Cardiac fibroblast (primary cell): ENCODE measurements at places on chromosomes 3 and 15.

DNA sequence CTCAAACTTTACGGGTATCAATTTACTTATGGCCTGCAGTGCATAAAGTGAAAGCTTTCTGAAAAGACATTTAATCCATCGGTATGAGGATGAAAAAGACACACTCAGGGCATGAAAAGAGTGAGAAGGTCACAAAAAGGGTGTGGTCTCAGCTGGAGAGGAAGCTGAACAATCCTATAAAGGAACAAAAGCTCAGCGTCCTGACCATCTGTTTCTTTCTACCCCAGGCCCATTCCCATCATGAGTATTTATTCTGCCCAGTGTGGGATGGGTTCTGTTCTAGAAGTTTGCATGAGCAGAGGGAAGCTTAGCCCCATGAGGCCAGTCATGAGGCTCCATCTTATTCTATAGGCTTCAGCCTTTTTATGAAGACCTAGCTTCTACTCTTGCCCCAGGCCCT lies 144.6 kb downstream of the LPP start:
- no peak for DNase-seq

- peak; percentile 98 for DNase-seq
Observed at GRCh38 chr3:126355777-126356372, 1.3 kb downstream of the KLF15 start.

DNA sequence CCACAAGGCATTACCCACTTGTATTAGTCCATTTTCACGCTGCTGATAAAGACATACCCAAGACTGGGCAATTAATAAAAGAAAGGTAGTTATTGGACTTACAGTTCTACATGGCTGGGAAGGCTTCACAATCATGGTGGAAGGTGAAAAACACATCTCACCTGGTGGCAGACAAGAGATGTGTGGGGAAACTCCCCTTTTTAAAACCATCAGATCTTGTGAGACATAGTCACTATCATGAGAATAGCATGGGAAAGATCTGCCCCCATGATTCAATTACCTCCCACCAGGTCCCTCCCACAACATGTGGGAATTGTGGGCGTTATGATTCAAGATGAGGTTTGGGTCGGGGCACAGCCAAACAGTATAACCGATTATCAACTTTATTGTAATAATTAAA lies 17.0 kb upstream of the CMC1 start:
- DNase-seq = no peak

- DNase-seq = no peak
Observed at GRCh38 chr3:196609805-196610515, 29.5 kb upstream of the NRROS start.

DNA sequence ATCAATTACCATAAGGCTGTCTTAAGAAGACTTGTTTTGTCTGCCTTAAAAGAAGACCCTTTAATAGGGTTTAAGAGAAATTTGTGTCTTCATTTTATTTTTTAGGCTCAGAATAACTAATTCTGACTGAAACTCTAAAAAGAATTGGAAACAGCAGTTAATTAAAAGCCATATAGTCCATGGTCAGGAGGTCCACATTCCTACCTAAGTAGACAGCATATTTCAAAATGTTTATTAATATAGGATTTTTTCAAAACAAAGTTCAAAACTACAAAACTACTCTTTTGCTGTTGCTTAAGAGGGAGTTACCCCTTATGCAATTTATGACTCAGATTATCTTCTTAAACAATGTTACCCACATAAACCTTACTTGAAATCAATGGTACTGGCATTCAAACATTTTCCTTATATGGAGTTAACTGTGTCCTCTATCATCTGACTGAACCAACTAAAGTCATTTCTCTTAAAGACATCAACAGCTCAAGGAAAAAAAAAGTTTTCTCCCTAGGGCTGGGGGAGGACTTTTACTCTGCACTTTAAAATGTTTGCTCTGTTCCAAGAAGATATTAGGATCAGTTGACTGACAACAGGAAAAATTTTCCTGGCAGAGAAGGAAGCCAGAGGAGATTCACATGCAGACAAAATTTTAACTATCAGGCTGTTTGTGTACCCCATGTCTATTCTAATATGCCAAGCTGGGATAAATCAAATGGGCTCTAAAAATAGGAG lies 56.8 kb upstream of the NANOGP8 start:
- DNase-seq = peak; percentile 92

DNA sequence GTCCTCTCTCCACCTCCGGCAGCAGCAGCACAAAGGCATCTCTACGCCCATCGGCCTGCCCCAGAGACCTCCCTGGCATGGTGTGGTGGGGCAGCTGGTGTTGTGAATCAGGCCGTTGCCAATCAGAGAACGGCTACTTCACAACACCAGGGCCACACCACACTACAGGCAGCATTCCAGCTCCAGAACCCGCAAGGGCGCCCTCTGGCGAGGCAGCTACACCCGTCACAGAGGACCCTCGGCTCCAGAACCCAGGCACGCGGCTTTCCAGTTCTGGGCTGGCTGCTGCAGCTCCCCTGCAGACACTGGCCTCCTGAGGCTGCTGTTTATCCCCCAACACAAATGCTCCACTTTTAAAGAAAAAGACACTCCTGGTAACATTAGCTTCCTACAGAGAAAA lies 127.5 kb upstream of the TOPAZ1 start:
- DNase-seq = peak; percentile 15

GRCh38 chr3:89649431-89649830 lies 542.0 kb downstream of the EPHA3 start:
- DNase-seq = no peak

GRCh38 chr3:5348229-5348902 lies 160.9 kb downstream of the EDEM1 start:
- DNase-seq = no peak

DNA sequence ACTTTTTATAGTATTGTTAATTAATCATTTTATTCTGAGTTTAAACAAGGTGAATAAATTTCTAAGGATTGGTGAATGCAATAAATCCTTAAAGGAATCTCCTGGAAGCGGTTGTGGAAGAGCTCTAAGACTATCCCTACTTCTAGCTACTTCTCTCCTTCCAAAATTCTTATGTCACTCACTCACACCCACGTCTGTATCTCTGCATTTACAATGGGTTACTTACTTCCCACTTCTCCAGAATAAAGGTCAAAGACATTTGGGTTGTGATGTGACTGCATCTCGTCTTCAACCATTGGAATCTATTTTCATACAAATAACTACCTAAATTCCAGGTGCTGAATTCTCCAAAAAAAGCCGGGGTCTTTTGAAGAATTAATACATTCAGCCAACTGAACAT lies 234.2 kb upstream of the MDFIC2 start:
- DNase-seq = no peak

GRCh38 chr3:72658466-72659100 lies 189.7 kb downstream of the SHQ1 start:
- no peak for DNase-seq

- peak; percentile 99 for DNase-seq
Observed at GRCh38 chr3:172153335-172153861, 114.0 kb downstream of the FNDC3B start.

DNA sequence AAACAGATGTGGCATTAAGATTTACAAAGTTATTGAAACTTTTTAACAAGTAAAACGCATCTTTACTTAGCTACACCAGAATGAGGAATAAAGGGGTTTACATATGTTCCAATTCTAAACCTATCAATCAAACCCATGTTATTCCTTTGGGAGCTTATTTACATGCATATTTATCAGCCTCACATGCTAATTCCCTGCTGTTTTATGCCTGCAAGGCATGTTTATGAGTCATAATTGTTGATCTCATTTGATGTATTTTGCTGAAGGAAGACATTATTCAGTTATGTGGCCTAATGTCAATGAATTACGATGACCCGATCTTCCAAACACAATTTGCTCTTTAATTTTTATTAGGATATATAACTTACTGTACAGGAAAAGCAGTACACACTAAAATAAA lies 272.9 kb downstream of the TBC1D5 start:
- no peak for DNase-seq

DNA sequence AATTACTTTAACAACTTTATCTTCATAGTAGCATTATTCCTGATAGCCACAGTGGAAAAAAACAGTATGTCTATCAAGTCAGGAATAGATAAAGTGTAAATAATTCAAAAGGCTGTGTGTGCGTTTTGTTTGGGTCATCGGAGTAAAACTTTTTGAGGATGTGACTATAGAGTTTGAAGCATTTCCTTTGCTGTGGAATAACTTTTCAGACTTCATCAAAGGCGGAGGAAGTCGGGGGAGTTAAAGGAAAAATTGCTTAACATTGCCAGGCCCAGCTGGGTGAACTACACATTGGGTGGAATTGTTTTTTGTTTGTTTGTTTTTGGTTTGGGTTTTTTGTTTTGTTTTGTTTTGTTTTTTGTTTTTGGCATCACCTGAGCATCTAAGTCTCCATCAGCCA lies 70.4 kb upstream of the CRTC3 start:
- DNase-seq = peak; percentile 65

GRCh38 chr15:66749841-66750575 lies 48.0 kb downstream of the SMAD6 start:
- peak; percentile 50 for DNase-seq

- no peak for DNase-seq
Observed at GRCh38 chr3:72126441-72127223, 341.7 kb upstream of the PROK2 start.

- no peak for DNase-seq
Observed at GRCh38 chr3:61239871-61240270, 11.4 kb downstream of the FHIT start.

DNA sequence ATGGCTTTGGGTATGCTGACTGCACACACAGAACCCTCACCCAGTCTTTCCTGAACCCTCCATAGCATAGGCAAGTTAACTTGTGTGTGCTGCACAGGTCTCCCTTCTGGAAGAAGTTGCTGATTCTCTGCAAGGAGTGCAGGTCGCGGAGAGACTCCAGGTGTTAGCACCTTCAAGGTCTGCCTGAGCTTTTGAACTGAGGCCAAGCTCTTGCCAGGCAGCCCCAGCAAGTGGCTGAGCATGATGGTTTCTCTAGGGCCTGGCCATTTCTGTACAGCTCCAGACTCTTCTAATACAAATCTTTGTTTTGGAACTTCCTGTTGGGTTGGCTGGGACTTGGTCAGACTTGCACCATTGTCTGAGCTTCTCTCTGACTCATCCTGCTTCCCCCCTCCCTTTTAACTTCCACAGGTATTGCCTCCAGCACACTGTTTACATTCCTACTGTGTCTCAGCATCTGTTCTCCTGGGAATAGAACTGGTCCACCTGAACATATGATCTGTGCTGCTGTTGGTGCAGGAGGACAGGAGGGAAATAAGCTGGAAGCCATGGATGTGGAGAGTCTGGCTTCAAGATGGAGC lies 53.3 kb downstream of the KY start:
- DNase-seq = peak; percentile 67

DNA sequence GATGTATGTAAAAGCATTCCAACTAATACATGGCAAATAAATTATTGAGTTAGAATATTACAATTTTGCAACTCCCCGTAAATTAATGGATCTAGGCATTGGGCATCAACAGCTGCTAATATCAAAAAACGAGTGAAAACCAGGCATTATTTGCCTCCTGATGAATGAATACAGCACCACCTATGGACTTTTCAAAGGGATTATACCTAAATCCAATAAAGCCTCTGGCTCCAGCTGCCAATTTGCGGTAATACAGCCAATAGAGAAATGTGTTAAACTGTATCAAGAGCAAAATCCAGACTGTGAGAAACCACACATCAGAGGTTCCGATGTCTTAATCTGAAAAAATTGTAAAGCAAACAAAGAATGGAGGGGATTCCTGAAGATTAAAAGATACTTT lies 16.3 kb upstream of the A4GNT start:
- no peak for DNase-seq

- no peak for DNase-seq
Observed at GRCh38 chr3:45041666-45042065, 15.6 kb downstream of the CLEC3B start.

DNA sequence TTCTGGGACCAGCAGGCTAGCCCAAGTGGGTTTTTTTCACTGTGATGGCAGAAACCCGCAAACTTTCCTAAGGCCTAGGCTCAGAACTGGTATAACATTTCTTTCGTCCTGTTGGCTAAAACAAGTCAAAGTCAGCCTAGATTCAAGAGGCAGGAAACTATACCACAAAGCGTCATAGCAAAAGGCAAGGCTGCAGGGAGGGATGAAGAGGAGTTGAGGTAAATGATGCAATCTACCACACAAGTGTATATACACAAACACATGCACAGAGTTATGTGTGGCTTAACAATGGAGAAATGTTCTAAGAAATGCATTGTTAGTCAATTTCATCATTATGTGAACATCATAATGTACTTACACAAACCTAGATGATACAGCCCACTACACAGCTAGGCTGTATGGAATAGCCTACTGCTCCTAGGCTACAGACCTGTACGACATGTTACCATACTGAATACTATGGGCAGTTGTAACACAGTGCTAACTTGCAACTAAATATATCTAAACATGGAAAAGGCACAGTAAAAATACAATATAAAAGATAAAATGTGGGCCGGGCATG lies 225.6 kb downstream of the TBL1XR1 start:
- DNase-seq = peak; percentile 13

DNA sequence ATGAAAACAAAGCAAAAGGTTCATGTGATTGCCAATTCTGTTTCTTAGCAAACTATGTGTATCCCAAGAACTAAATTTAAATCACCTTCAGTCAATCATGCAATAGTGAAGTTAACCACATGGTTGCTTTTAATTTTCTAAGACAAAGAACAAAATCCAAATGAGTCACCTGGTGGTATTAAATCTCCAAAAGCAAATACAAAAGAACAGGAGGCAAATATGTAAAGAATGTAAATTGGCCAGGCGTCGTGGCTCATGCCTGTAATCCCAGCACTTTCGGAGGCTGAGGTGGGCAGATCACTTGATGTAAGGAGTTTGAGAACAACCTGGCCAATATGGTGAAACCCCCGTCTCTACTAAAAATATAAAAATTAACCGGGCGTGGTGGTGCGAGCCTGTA lies 54.2 kb upstream of the PIK3R4 start:
- DNase-seq = no peak

- no peak for DNase-seq
Observed at GRCh38 chr3:134824791-134825190, 29.7 kb downstream of the EPHB1 start.

- no peak for DNase-seq
Observed at GRCh38 chr3:40660554-40660953, 135.8 kb downstream of the ZNF621 start.

GRCh38 chr3:193573403-193574191 lies 18.9 kb upstream of the ATP13A4 start:
- DNase-seq = no peak

- peak; percentile 81 for DNase-seq
Observed at GRCh38 chr3:30493911-30494311, 112.5 kb upstream of the TGFBR2 start.

DNA sequence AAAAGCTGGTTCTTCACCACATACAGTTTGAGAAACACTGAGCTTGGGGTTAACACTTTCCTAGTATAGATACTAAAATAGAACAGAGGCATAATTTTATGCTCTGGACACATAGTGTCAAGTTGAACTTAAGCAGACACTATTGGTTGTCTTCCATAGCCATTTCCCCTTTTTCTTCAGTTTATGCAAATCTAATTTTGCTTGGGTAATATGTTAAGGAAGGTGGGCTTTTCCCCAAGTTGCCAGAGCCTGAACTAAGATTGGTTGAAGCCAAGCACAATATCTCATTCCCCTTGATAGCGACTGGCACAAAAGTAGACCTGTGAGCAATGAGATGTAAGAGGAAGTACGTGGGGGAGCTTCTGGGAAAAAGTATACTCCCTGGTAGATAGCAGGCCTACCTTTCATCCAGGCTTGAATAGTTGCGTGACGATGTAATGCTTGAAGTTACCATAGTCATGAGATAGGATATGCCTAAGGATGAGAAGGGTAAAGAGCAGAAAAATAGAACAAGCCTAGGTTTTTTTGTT lies 4.5 kb upstream of the POPDC2 start:
- peak; percentile 42 for DNase-seq

GRCh38 chr15:91624353-91624968 lies 229.0 kb upstream of the SLCO3A1 start:
- DNase-seq = no peak
